NCI-H460 (cell line): ENCODE measurements at places on chromosomes 2 and 18. TPM values are rescaled to one million over a fixed set of nuclear protein-coding genes. Genes with fewer than 3 reads are reported as not detected.

- DNase-seq = no peak
Measured at GRCh38 chr2:158890296-158890905, 78.0 kb upstream of the TANC1 start.

Gene APOB
- total RNA-seq = not detected in 2 replicates

Gene CEBPZ
- 68.6 and 70.5 TPM in 2 replicates for total RNA-seq

GRCh38 chr2:85750587-85751575 lies 2.9 kb upstream of the ATOH8 start:
- DNase-seq = peak; percentile 35

Gene SNRPD1
- 71.4 and 79.4 TPM in 2 replicates for total RNA-seq

- DNase-seq = peak; percentile 12
Measured at GRCh38 chr2:145652571-145653545, 1132.9 kb upstream of the ZEB2 start.

Gene PLCL1
- total RNA-seq = 0.02 and 0.09 TPM in 2 replicates

- DNase-seq = no peak
Measured at GRCh38 chr18:7923105-7923504, 356.0 kb downstream of the PTPRM start.

GRCh38 chr18:13359210-13359609 lies 140.7 kb downstream of the LDLRAD4 start:
- DNase-seq = no peak

DNA sequence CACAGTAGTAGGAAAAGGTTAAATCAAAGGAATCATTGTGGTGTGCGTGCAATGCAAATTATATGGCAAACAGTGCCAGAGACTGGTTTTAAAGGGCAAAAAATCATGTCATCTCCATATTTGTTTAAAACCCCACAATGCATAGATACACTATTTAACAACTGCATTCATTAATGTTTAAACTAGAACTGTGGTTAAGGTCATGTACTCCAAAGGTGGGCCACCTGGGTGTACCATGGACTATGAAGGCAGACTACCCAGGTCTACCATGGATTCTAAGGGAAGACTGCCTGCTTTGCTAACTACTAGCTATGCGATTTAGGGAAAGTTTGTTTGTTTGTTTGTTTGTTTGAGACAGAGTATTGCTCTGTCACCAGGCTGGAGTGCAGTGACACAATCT lies 356.3 kb downstream of the ZEB2 start:
- DNase-seq = no peak

Gene TUBA3E
- not detected in 2 replicates for total RNA-seq

DNA sequence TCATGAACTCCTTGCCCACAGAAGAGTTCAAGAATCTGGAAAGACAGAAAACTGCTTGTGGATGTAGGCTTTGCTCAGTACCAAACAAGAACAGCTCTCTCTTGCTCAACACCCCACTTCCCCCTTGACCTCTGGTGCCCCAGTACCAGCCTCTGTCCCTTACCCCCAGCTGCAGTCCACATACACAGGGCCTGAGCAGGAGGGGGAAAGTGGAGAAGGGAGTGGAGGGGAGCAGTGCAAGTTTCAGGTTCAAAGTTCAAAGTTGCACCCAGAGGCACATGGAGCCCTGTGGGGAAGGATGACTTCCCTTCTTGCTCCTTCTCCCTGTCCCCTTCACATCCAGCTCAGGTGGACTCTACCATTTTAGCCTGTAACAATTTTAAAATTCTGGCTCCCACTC lies 61.1 kb upstream of the LPIN2 start:
- DNase-seq = no peak

Gene ABCG8
- total RNA-seq = not detected in 2 replicates

Gene IL36A
- not detected in 2 replicates for total RNA-seq

Gene TMEM247
- total RNA-seq = not detected in 2 replicates

- DNase-seq = no peak
Measured at GRCh38 chr2:10498525-10499274, 50.6 kb upstream of the ODC1 start.

GRCh38 chr2:207546822-207547221 lies 17.1 kb downstream of the CREB1 start:
- DNase-seq = no peak

DNA sequence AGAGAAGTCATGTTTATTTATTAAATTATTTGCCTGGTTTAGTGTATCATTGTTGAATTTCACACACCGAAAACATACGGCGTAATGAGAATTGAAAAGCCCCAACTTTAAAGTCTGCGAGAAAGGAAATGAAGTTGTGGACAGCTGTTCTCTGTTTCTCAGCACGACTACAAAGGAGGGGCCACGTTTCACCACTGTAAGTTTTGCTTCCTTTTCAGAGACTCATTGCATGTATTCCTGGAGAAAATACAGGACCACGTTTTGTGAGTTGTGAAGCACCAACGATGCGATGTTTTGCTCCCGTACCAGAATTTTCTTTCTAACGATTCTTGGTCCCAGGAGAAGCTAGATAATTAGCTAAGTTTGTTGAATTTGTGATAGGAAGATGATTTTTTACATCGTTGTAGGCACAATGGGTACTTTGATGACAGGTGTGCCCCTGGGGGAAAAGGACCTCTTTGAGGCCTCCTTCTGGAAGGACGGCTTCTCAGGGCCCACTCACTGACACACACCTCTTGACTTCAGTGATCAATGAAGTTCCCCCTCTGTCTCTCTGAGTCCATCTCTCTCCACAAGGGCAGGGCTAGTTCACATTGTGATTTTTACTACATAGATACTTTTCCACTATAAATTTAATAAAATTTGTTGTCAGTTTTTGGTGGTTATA lies 23.7 kb upstream of the ACKR3 start:
- no peak for DNase-seq

Gene UGT1A8
- total RNA-seq = not detected in 2 replicates

GRCh38 chr18:25244170-25244569 lies 107.8 kb downstream of the ZNF521 start:
- no peak for DNase-seq

- DNase-seq = no peak
Measured at GRCh38 chr2:45207101-45207500, 197.8 kb upstream of the SIX2 start.

Gene DES
- 0.38 and 0.50 TPM in 2 replicates for total RNA-seq

DNA sequence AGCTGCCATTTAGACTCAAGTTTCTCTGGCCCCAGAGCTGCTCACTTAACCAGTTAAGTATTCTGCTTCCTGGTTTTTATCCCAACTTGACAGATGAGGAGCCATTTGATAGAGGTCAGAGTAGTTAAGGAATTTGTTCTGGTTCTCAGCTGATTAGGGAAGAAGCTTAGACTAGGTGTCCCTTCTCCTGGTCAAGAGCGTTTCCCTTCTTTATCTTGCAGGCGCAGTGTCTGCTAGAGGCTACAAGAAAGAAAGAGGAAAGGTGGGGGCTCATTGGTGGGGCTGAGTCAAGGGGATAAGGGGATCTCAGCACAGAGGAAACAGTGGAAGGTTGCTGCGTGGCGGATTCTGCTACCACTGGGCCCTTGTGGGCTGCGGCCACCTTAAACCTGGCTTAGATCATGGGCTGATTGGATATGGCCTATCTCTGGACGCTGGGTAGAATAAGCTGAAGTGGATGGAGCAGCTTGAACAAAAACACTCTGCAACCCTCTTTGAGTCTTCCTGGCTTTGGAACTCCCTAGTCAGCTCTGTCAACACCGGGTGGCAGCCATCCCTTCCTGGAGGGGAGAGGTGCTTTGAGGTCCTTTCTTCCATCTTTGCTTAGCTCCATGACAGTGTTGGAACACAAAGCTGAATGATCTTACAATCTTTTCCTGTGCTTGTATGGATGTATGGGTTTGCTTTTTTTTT lies 70.8 kb downstream of the QPCT start:
- DNase-seq = no peak

GRCh38 chr18:57073501-57074187 lies 73.2 kb upstream of the BOD1L2 start:
- no peak for DNase-seq

GRCh38 chr2:15733867-15734673 lies 142.4 kb downstream of the DDX1 start:
- no peak for DNase-seq
